ENCODE measurements at places on chromosomes 3 and 15.

GRCh38 chr3:194781617-194782016 lies 95.9 kb downstream of the FAM43A start:
- no peak for DNase-seq

DNA sequence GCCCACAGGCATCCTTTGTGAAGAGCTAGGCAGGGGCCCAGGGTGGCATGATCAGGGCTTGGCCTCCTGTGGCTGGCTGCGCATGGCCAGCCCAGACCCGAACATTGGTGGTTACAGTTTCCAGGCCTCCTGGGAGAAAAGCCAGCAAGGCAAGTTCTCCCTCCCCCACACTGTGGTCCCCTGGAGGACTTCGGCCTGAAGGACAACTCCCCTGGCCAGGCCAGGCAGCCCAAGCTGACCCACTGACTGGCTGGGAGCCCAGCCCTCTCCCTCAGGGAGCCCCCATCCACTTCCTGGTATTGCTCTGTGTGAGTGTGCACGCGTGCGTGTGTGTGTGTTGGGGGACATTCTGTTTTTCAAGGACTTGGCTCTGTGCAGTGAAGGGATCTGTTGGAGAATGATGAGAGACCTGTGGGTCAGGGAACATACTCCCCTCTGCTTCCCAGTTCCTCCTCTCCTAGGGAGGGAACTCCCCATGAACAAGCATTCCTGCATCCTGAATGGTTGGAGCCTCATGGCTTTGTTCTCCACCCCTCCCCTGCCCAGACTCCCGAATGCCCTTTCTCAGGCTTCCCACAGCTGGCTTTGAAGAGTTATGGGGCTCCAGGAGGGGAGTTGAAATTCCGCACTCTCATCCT lies 29.5 kb downstream of the CORO2B start:
- DNase-seq = no peak

DNA sequence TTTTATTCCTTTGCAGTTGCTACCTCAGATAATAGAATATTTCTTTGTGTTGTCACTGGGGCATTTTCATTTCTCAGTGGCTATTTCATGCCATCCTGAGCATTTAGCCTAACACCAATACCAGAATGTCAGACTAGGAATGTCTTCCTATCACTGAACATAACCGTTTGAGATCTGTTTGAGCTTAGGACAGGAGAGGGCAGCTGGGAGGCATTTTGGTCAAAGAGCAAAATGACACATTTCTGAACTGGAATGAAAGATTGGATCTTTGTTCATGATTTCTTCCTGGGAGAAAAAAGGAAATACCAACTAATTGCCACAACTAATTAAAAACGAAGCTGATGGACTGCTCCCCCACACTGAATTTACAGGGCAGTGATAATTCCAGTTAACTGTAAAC lies 921.3 kb upstream of the NR2F2 start:
- no peak for DNase-seq

- no peak for DNase-seq
These were observed 53.0 kb upstream of the SEC22A start for GRCh38 chr3:123148772-123149171.

DNA sequence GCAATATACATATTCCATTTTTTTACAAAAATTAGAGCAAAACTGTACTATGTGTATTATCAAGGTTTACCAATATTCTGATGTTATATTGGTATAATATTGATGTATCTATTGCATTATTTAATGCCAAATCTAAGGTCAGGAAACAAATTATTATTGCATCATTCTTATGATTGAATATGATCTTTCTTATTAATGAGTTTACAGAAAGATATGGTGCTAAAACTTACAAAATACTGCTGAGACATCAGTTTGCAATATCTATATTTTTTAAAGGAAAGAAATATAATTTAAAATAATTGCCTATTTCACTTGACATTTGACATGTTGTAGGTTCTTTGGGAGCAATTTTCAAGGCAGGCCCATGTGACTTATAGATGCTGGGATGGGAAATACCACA lies 357.6 kb downstream of the NLGN1 start:
- no peak for DNase-seq

DNA sequence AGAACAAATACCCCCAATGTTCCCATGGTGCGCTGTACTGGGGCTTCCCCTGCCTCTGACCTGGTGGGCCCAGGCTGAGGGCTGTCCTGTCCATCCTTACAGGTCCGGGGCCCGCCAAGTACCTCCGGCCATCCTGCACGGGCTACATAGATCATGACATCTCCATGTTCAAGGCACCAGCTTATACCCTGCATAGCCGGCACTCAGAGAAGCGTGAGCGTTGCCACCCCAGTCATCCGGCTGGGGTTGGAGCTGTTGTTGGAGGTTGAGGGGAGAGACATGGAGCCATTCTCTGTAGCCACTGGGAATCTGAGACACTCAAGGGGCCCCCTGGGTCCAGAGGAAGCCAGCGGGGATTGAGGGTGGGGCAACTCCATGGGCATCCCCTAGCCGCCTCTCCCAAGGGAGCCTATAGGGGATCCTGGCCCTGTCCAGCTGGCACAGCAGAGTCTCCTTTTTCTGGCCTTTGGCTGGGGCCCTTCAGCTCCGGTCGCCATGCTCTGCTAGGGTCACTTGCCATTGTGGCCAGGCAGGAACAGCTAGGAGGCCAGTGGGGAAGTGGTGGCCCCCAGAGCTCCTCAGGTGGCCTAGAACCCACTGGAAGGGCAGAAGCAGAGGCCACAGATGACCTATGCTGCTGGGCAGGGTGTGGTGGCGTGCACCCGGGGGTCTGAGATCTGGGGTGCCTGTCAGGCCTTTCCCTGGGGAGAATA lies 12.5 kb upstream of the CSPG4 start:
- DNase-seq = peak; percentile 30

DNA sequence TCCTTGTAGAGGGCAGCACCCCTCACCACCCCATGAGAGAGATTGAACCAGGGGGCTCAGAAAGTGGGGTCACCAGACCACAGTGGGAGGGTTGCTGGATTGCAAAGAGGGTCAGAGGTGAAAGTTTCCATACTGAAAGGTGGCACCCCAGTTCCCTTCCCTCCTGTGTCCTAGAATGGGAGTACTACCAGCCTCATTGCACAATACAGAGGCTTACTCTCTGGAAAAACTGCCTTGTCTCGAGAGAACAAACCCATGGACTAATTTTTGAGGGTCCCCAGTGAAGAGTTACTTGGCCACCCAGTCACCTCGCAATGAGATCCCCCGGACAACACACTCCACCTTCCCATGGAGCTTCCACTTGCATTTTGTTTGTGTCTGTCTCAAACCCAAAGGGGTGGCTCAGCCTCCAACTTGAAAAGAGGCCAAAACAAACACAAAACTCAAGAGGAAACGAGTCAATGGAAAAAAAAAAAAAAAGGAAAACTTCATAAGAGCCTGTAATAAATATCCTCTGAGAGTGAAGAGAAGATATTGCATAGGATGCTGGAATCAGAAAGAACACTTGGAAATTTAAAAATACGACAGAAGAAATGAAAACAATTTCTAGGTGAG lies 18.6 kb downstream of the MESP2 start:
- DNase-seq = no peak

DNA sequence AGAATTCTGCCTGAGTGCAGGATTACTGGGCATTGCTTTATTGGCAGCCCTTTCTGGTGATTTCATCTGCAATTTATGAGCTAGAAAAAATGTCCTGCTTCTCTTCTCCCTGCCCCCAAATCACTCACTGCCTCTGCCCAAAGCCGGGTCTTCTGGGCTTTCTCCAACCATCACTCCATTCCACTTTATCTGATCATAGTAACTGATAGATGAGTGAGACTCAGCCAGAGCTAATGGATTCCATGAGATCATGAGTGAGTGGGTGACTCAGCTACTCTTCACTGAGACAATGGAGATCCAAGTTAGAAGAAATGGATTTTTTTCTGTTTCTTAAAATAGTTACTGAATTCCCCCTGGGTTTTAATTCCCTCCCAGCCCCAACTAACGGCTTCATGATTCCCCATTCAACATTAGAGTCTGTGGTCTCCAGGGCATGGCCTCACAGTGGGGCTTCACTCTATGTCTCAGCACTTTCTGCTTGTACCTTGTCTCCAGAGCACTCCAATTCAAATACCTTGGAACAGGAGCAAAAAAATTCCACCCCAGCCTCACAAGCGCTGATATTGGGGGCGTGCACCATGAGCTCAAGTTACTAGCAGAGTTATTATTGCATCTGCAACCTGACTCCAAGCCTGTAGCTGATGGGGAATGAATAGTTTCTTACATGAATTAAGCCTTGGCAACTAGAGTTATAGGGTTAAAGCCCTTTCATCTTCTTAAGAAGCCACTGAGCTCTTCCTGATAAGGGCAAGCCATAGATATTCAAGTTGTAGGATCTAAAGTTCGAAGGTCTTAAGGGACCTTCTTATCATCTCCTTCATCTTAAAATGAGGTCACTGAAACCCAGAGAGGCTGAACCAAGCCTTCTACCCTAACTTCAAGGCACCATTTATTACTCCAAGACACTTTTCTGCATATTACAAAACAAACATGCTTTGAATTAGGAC lies 85.9 kb downstream of the AGBL1 start:
- DNase-seq = no peak

- no peak for DNase-seq
These were observed 70.0 kb upstream of the ALDH1A3 start for GRCh38 chr15:100809587-100809986.

GRCh38 chr3:29242296-29242695 lies 38.6 kb upstream of the RBMS3 start:
- no peak for DNase-seq

DNA sequence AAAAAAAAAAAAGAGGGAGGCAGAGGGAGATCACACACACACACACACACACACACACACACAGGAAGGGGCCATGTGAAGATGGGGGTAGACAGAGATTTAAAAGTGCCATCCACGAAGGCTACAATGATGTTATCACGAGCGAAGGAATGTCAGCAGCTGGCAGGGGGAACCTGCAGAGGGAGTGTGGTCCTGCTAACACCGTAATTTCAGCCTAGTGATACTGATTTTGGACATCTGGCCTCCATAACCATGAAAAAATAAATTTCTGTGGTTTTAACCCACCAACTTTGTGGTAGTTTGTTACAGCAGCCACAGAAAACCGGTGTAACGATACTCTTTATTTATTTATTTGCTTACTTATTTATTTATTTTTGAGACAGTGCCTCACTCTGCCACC lies 76.0 kb downstream of the TMCO5A start:
- DNase-seq = no peak

- DNase-seq = no peak
These were observed 57.4 kb downstream of the SERP1 start for GRCh38 chr3:150488867-150489266.

GRCh38 chr3:127817406-127817841 lies 4.9 kb downstream of the MGLL start:
- peak; percentile 34 for DNase-seq

GRCh38 chr3:45955706-45956105 lies 12.4 kb downstream of the CXCR6 start:
- no peak for DNase-seq

- no peak for DNase-seq
These were observed 158.4 kb upstream of the GMNC start for GRCh38 chr3:191020730-191021396.

GRCh38 chr3:22777834-22778233 lies 425.3 kb upstream of the UBE2E2 start:
- DNase-seq = no peak

- no peak for DNase-seq
These were observed 2.6 kb downstream of the PRC1 start for GRCh38 chr15:90991587-90992285.

DNA sequence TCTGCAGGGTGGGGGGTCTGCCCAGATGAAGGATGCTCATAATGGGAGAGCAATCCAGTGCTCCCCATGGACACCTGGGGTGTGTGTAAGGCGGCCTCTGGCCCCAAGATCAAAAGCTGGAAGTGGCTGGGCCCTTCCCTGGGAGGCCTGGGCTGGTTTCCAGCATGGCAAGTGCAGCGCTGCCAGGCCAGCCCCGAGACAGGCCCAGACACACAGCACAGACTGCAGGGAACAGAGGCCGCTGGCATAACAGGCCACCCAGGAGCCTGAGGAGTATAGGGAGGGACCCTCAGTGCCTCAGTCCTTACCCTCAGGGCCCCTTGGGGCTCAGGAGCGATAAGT lies 10.0 kb downstream of the ITPKA start:
- no peak for DNase-seq

DNA sequence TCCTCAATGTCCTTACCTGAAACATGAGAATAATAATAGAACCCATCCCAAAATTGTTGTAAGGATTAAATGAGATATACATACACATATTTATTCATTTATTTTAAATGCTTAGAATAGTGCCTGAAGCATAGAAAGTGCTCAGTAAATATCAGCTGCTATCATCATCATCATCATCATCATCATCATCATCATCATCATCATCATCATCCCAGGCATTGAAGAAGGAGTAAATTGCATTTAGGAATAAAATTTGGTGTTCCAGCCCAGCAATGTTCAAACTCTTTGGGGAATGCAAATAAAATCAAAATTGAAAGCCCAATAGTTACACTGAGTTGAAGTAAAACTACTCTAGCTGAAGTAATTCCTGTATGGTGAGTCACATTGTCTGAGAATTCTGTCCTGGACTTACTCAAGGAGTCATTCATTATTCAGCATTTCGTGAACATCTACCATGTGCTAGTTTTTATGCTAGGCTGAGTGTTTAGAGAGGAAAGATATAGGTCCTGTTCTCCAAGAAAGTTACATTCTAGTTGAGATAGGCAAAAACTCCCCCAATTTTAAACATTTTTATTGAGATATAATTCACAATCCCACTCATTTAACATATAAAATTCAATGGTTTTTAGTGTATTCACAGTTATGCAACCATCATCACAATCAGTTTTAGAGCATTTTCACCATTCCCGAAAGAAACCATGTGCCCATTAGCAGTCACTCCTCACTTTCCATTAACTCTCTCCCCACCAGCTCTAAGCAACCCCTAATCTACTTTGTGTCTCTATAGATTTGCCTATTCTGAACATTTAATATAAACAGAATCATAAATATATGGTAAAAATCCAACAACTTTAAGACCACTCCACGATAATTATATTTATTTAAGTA lies 107.2 kb downstream of the FRMD5 start:
- DNase-seq = no peak

DNA sequence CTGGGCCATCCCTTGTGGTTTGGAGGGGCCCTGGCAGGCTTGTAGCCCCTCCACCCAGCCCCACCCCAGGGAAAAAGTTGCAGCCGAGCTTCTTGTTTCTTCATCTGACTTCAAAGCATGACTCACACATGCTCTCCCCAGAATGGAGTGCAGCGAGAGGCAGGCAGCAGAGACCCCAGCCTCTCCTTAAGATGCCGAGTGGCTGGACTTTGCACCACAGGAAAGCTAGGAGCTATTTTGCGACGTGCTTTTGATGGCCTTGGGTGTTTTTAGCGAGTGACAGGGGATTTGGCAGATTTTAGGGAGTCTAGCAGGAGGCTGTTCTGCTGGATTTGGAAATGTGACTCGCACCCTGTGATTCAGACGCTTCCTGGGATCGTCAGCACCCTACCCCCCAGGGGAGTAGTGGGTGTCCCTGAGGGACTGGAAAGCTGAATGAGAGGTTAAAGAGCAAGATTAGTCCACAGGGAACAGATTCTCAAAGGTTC lies 14.2 kb downstream of the BAHD1 start:
- no peak for DNase-seq

Data from posterior cingulate gyrus (tissue), 11 donors.